ENCODE measurements at places on chromosomes 4 and X.

- no peak for DNase-seq
These were observed 1050.0 kb downstream of the ADGRL3 start for GRCh38 chr4:62250100-62250499.

DNA sequence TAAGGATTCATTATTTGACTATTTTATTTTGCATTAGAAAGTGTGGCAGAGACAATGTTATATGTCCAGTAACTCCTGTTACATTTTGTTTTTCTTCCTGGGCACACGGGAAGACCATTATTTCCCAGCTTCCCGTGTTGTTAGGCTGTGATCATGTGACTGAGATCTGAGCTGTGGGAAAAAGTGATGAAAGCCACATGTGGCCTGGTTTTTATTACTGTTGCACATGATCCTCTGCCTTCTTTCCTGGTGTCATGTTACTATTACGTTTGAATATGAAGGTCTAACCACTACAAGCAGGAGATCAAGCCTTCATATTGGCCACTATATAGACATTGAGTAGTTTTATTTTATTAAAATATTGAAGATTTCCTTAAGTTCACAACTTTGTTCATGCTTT, 28.2 kb upstream of the MID1 start:
- DNase-seq, result no peak

DNA sequence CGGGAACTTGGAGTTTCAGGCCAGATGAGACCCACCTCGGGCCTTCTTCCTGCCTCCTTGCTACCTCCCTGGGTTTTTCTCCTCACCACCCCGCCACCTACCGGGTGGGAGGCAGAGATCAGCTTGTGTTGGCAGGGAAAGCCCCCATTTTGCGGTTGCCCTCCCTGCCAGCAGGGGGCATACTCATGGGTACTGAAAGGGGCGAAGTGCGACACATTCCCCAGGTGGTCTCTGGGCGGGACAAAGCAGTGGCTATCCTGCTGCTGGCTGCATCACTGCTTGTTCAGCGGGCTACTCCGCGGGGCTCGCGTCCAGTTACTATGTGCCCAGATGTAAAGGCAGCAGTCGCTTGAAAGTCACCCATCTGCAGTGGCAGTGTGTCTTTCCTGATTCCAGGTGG, 330.3 kb downstream of the PDHA2 start:
- DNase-seq, result no peak

DNA sequence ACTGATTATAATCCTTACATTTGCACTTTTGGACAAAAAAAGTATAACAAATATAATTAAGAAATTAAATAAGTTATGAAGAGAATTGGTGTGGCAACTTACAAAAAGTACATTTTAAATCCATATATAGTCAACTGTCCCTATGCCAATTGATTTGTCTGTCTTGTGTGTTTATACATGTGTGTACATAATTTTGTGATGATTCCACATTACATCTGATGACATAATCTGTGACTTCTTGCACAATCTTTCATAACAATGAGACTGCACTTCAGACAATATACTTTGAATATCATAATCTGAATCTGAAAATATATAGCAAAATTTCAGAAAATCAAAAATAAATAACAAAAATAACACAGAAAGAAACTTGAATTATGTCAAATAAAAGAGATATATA, 953.4 kb downstream of the FAT4 start:
- no peak for DNase-seq

- DNase-seq, result no peak
These were observed 40.6 kb downstream of the WDR1 start for GRCh38 chr4:10075953-10076391.

- DNase-seq, result no peak
These were observed 105.9 kb downstream of the SHROOM4 start for GRCh38 chrX:50707955-50708699.

DNA sequence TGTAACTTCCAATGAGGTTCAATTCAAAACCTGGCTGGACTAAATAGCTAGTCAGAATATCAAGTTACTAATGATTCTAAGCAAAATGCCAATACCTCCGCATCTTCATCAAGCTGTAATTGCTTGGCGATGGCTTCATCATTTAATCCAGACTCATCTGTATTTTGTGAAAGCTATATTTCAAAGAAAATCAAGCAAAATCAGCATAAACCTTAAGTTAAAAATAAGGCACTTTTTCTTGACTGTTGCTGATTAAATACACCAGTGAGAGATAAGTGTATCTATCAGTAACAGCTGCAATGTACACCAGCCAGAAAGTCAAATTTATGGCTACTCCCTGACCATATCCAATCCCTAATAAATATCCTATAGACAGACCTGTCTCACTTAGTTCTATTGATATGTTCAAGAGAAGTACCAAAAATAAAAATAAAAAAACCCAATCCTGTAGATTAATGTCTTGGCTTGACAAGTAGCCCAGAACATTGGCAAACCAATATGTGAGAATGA, 39.6 kb downstream of the RFC1 start:
- DNase-seq, result no peak

DNA sequence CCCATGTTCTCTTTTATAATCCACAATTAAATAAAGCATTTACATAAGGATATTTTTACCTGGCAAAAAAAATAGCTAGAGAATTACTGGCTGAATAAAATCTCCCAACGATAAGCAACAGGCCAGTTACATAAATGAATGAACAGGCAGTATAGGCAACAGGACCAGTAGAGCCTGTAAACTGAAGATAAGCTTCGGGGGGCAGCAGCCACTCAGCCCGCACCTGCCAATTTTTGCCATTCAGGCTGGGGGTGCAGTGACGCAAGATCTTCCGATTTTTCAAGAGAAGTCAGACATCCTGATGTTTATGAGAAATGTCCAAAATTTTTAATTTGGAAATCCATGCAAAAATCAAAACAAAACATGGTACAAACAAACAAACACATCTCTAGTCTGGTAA, 49.0 kb upstream of the CDKN2AIP start:
- DNase-seq, result no peak

GRCh38 chrX:29012867-29013266, 425.6 kb downstream of the IL1RAPL1 start:
- DNase-seq, result no peak

DNA sequence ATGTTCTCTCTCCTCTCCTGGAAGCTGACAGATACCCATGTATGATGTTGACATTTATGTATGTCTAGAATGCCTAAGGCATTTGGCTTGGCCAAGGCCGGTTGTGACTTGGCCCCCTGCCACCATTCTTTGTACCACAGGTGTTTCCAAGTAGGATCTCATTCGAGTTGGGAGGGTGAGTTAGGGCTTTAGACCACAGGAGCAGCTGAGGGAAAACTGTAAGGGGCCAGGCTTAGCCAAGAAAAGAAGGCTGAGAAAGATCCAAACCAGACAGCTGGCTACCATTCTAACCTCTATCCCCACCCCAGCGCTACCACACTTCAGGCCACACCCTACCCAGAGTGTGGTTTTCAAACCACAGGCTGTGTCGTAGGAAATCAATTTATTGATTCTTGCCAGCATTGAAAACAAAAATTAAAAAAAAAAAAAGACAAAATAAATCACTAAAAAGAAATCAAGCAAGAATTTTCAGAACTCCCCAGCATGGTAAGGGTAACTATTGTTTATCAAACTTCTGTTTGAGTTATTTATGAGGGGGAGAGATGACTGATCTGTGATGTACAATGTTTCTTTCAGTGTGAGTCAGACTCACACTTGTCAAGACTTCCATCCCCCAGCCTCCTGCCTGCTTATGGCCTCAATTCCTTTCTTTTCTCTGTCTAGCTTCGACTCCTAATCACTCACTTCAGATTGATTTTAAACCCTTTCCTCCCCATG, 9.9 kb downstream of the TMSB4X start:
- no peak for DNase-seq

DNA sequence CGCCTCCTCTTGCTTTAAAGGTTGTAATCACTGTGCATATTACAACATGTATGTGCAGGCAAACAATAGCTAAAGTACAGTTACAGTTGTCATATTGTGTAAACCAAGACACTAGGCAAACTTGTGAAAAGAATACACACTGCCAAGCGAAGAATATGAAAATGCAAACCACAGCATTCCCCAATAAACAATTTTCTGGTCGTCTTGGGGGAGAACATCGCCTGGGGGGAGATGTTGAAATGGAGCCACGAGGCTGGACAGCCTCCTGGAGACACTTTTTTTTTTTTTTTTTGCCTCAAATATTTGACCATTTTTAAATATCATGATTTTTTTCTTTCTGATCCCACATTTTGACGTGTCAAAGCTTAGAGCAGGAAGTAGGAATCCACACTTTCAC, 51.7 kb upstream of the PDLIM3 start:
- no peak for DNase-seq

DNA sequence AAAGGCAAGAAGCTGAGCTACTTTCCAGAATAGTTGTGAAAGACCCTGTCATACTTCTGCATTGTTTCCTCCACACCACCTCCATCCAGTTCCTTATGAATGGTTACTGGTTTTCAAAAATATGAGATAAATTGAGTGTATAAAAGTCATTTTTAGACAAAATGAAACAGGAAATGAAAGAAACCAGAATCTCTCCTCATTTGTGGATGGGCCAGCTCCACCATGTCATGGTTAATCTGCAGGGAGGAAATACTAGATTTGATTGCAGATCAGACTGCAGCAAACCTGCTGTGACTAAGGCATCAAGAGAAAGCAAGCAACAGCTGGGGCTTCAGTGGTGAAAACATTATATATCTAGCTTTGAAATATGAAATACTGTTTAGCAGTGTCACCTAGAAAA, 23.8 kb downstream of the F9 start:
- DNase-seq, result no peak

- no peak for DNase-seq
These were observed 41.0 kb downstream of the GAB1 start for GRCh38 chr4:143377611-143378099.

GRCh38 chr4:147831551-147832171, 99.8 kb downstream of the ARHGAP10 start:
- DNase-seq, result no peak

DNA sequence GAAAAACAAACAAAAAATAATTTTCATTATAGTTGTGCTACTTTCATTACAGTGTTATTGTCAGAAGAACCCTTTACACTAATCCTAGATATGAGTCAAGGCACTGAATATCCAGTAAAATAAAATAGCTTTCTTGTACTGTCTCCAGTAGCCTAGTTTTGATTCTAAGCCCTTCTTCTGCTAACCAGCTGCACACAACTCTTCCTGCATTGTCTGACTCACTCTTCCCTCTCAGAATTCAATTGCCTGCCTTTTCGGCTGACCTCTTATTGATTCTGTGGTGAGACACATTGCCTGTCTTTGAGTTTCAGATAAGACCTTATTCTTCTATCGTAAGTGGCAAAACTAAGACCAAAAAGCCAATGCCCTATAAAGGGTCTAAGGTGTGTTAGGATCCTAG, 26.7 kb upstream of the PCDH18 start:
- no peak for DNase-seq

DNA sequence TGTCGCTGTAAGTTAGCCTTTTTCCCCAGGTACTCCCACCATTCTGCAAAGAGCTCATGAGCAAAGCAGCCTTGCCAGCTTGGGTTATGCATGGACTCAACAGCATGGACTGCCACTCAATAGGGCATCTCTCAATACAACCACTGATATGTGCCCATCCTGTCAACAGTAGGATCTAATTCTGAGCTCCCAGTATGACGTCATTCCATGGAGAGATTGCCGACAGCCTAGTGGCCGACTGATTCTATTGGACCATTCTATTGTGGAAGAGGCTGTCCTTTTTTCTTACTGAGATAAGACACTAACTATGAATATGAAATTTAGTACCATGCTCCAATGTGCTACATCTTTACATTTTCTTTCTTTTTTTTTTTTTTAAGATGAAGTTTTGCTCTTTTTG, 2389.0 kb upstream of the AGA start:
- DNase-seq, result no peak

- no peak for DNase-seq
These were observed 56.9 kb downstream of the OPHN1 start for GRCh38 chrX:68376373-68376772.

DNA sequence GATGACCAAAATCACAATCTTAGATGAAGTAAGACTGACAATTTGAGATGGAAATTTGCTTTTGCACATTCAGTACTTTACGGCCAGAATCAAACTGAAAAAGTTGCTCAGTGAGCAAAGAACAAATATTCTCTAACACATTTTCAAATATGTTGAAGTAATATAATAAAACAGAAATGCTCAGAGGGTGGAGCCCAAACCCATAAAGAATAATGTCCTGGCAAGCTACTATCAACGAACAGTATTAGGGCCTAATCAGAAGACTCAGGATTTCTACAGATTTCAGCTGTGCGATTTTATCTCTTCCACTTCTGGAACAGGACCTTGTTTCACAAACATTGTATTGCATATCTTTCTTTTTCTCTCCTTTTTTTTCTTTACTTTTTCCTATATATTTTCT, 505.0 kb downstream of the TECRL start:
- DNase-seq, result no peak

GRCh38 chr4:112982680-112983079, 66.8 kb upstream of the ANK2 start:
- no peak for DNase-seq

- no peak for DNase-seq
These were observed 43.9 kb upstream of the RAP2C start for GRCh38 chrX:132263127-132263526.

GRCh38 chr4:187602339-187603092, 393.1 kb upstream of the ZFP42 start:
- DNase-seq, result no peak

- no peak for DNase-seq
These were observed 80.3 kb downstream of the PPEF2 start for GRCh38 chr4:75821966-75822365.

DNA sequence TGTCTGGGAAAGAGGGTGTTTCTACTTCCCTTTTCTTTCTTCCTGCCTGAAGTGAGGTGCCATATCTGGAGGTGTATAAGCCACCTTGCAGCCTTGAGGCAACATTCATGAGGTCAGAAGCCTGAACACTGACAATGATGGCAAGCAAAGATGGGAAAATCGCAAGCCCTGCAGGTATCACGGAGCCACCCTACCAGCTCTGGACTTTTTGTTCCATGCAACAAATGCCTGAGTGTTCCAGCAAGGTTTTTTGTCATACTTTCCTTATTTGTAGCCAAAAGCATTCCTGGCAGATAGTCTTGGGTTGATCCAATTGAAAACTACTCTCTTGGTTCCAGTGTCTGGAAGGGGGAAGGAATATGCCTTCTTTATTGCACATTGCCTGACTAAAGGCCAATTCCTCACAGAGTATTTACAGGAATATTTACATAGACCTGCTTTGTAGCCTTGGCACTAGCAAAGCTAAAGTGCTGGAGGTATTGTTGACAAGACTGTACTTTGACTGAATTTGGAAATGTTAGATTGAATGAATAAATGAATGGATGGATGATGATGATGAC, 14.4 kb upstream of the SOD3 start:
- DNase-seq, result no peak

DNA sequence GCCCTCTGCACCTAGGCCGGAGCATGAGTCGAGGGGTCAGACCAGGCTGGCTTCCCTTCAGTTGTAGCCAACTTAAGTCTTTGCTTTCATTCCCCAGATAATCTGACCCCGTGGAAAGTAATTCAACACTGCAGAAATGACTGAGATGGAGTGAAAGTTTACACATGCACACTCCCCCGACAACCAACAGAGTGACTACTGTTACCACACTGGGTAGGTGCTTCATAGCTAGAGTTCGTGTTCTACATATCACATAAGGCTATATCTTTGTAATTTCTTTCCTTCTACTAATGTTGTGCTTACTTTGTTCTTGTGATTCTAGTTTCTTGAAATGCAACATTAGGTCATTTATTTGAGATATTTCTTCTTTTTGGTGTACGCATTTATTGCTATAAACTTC, 7.2 kb upstream of the CTAG2 start:
- DNase-seq, result no peak

All from NCI-H187 (cell line).